Brain (organoid and tissue), 16 donors: ENCODE measurements at places on chromosomes 12 and 14.

- DNase-seq = no peak
Observed at GRCh38 chr14:80356413-80356812, 145.1 kb upstream of the DIO2 start.

DNA sequence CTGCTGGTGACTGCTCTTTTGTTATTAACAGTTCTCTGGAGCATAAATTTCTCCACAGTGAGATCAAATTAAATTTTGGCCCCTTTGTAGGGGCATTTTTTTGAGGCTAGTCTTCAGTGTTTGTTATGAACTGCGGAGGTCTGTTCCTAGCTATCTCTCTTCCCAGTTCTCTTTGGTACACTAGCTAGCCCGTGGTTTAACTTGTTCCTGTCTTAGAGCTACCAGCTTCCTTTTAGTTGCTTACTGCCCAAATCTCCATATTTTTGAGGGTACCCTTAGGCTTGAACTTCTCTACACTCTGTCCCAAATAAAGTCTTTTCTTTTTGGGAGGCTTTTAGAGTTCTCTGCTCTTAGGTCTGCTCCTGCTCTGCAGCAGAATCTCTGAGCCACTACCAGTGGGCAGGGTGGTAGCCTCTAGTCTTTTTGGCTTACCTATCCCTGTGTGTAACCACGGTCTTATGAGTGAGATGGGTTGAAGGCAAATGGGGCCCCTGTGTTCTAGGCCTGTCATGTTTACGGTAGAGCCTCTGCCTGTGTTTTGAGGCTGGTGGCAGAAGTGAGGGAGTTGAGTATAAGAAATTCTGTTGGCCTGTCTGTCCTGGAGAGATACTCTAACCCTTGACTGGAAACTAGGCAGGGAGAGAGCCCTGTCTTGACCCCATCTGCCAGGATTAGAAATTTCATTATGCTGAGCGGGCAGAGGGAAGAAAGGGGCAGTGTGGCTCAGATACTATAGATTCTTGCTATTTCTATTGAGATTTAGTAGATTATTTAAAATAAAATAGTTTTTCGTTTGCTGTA lies 21.0 kb downstream of the CNOT2 start:
- no peak for DNase-seq

GRCh38 chr12:53699678-53700025 lies 23.8 kb upstream of the ATP5MC2 start:
- DNase-seq = no peak

- no peak for DNase-seq
Observed at GRCh38 chr12:111869671-111870070, 27.6 kb downstream of the MAPKAPK5 start.

GRCh38 chr12:4296751-4297150 lies 23.2 kb downstream of the CCND2 start:
- no peak for DNase-seq
